ENCODE measurements at places on chromosomes 3 and 15. TPM values are rescaled to one million over a fixed set of nuclear protein-coding genes. Genes with fewer than 3 reads are reported as not detected.

FEZF2 gene
- total RNA-seq, result not detected

DNA sequence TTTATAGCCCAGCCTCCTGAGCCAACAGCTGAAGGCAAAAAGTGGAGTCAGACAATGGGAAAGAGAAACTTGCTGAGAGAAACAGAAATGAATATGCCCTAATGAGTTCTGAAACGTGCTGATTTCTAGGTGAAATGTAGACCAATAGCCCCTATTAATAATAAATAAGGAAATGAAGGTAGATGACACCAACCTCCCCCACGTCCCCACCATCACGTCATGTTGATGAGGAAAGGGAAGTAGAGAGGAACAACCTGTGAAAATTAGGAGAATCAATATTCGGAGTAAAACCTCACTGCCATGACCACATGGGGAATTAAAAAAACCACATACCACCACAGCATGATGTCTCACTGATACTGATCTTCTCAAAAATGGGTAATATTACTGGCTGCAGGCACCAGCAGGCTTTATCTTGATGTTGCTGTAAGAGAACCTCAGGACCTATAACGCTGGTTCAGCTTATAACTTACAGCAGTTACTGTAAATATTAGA lies 64.0 kb downstream of the KAT2B start:
- H3K27me3 ChIP-seq, result no peaks in the 10 kb centered on the region
- H3K4me1 ChIP-seq, result no peaks in the 10 kb centered on the region
- no peak for DNase-seq
- no peak overlapping the region for H3K27ac ChIP-seq
- no peak overlapping the region for H3K4me3 ChIP-seq
- H3K36me3 ChIP-seq, result no peaks in the 10 kb centered on the region

GRCh38 chr3:161101609-161102008 lies 3.5 kb downstream of the B3GALNT1 start:
- no peak overlapping the region for H3K4me3 ChIP-seq
- DNase-seq, result no peak
- no peaks in the 10 kb centered on the region for H3K27me3 ChIP-seq
- H3K27ac ChIP-seq, result no peak overlapping the region

GRCh38 chr3:29267226-29267625 lies 13.6 kb upstream of the RBMS3 start:
- no peaks in the 10 kb centered on the region for H3K4me1 ChIP-seq
- no peak overlapping the region for H3K27ac ChIP-seq
- DNase-seq, result no peak
- H3K36me3 ChIP-seq, result no peaks in the 10 kb centered on the region
- no peaks in the 10 kb centered on the region for H3K27me3 ChIP-seq
- no peak overlapping the region for H3K4me3 ChIP-seq

SIDT1 gene
- total RNA-seq, result not detected

GRCh38 chr15:27456807-27457206 lies 485.8 kb downstream of the GABRG3 start:
- no peaks in the 10 kb centered on the region for H3K27me3 ChIP-seq
- H3K27ac ChIP-seq, result no peak overlapping the region
- no peaks in the 10 kb centered on the region for H3K4me1 ChIP-seq
- no peaks in the 10 kb centered on the region for H3K36me3 ChIP-seq

DNA sequence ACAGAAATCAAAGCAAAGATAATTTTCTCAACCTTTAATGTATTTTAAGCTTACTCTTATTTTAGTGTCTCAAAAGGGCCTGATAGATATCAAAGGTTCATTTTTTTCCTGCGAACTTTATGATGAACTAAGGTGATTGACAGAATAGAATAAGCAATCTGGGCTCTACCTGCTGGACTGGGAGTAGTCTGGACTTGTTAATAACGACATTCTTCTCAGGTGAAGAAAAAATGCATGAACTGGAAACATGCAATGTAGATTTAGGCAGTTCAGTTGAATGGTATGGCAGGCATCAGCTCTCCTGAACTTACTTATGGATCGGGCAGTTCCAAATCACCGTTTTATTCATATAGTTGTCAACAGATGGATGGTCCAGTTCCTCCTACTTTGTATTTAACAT lies 189.7 kb upstream of the ZBTB20 start:
- no peak overlapping the region for H3K4me3 ChIP-seq
- H3K27me3 ChIP-seq, result no peaks in the 10 kb centered on the region
- H3K4me1 ChIP-seq, result peaks cover 8% of the 10 kb centered on the region

TRAK1 gene
- total RNA-seq, result 66.6 TPM

IQCH gene
- total RNA-seq, result 2.6 TPM

DNA sequence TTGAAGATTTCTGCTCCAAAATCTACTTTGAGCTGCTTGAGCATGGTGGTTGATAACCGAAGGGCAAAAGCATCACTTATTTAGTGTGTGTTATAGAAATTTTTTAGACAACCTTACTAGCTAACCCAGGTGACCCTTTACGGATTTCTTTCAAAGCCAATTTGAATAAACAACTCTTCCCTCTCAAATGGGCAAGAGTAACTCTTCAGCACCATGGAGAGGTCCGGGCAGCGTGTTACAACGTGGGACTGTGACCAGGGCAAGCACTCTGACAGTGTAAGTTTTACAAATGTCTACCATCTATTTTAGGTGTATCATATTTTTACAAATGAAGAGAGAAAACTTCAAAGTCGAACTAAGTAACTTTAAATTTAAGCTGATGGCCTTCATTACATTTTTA lies 471.8 kb downstream of the MFSD1 start:
- peak; percentile 57 for DNase-seq
- no peaks in the 10 kb centered on the region for H3K36me3 ChIP-seq
- H3K27me3 ChIP-seq, result peaks cover 4% of the 10 kb centered on the region

GRCh38 chr3:172177046-172177445 lies 137.7 kb downstream of the FNDC3B start:
- no peaks in the 10 kb centered on the region for H3K27me3 ChIP-seq
- H3K4me1 ChIP-seq, result peaks cover 58% of the 10 kb centered on the region
- peaks cover 5% of the 10 kb centered on the region for H3K36me3 ChIP-seq
- no peak overlapping the region for H3K4me3 ChIP-seq
- DNase-seq, result no peak

DNA sequence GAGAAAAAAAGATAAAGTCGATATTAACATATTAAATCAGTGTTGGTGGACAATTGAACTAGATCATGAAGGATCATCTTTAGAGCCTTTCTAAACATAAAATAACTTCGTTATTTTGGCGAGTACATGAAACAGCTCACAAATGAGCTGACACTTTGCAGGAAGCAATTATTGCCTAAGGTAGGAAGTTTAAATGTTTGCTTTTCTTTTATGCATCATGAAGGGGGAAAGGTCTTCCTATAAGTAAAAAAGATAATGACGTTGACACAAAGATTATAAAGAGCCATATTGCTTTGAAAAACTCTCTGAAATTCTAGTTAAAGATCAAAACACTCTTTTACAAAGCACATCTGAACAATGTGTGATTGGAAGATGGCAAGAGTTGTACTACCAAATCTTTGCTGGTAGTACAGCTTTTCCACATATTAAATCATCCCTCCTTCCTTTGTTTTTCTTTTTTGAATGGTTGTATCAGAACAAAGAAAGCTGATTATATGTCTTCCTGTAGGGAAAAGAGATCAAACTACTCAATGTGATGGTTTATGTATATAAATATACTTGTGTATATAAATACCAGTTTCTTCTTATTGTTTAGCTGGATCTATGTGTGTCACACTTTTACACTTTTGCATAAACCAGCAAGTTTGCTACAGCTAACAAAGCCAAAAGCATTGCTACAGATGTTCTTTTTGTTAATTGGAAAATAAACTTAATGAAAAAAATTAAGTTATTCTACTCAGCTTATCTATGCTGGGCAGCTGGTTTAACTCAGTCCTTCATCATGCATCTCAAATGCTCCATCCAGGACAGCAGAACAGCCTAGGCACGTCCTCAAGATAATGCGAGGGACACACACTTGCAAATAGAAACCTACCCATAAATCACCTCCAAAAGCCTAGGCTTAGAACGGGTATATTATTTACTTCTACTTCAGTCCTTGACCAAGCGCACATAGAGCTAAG lies 850.8 kb upstream of the ROBO1 start:
- H3K4me3 ChIP-seq, result no peak overlapping the region
- peak; percentile 21 for DNase-seq
- H3K27ac ChIP-seq, result no peak overlapping the region

- no peak for DNase-seq
- H3K27ac ChIP-seq, result no peak overlapping the region
- H3K4me3 ChIP-seq, result no peak overlapping the region
- H3K36me3 ChIP-seq, result no peaks in the 10 kb centered on the region
Observed at GRCh38 chr15:28993720-28994053, 107.9 kb downstream of the APBA2 start.

SERPINI1 gene
- total RNA-seq, result 0.28 TPM

CSPG4 gene
- total RNA-seq, result not detected

CYP11A1 gene
- total RNA-seq, result not detected

ZNF502 gene
- 4.1 TPM for total RNA-seq

C3orf20 gene
- total RNA-seq, result not detected

SLC12A1 gene
- total RNA-seq, result not detected

ADCY5 gene
- not detected for total RNA-seq

DNA sequence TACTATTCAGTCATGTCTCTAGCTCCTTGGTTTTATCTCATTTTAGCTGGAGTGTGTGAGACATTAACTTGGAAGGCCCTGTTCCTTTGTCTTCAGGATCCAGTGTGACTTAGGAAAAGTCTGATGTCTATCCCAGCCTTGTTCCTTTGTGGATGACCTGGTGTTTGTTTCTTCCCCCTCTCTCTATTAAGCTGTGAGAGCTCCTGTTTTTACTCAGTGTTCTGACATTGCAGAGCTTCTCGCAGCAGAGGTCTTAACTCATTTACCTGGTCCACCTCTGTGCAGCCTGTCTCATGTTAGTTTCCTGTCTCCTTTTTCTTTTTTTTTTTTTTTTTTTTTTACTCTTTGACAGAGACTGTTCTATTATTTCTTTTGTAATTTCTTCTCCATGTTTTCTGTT lies 43.1 kb downstream of the KLF13 start:
- H3K27ac ChIP-seq, result no peak overlapping the region

DNA sequence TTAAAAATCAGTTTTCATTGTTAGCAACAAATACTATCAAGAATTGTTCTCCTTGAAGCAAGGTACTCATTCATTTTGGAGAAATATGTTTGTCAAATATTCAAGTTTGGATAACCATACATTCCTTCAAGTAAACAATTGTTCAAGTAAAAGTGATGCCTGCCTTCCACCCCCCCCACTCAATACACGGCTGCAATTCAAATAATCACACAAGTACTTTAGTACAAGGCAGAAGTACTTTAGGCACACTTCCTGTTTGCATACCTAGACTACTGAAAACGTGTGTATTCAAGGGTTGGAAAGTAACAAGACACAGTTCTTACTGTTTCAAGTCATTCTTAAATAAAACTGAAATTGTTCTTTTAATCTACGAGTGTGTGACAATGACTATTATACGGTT lies 45.4 kb downstream of the TJP1 start:
- H3K27me3 ChIP-seq, result no peaks in the 10 kb centered on the region
- H3K27ac ChIP-seq, result no peak overlapping the region
- no peaks in the 10 kb centered on the region for H3K4me1 ChIP-seq
- no peak for DNase-seq
- no peaks in the 10 kb centered on the region for H3K36me3 ChIP-seq

SHC4 gene
- total RNA-seq, result not detected

ATP13A5 gene
- not detected for total RNA-seq

DNA sequence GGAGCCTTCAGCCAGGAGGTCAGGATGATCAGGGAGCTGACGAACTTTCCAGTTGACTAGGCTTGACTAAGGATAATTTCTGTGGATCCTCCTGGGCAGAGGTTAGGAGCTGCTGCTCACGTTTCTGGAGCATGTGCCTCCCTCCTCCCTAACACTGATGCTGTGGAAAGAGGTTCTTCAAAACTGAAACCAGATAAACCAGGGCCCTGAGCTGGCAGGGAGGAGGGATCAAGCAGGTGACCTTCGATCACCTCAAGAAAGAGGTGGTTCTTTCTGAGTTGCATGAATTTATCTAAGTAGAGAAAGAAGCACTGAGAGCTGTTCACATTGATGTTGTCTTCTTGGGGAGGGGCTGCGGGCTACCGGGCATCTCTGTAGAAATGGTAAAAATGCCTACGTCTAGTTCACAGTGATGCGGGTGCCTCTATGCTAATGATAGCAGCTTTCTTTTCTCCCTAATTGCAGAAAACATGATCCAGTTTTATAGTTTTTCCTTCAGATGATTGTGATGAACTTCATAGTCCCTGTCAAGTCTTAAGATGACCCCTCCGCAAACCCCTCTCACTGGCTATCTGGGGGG lies 332.7 kb upstream of the LRRFIP2 start:
- no peak overlapping the region for H3K27ac ChIP-seq
- no peak overlapping the region for H3K4me3 ChIP-seq
- no peaks in the 10 kb centered on the region for H3K4me1 ChIP-seq
- H3K36me3 ChIP-seq, result no peaks in the 10 kb centered on the region
- DNase-seq, result no peak

GRCh38 chr15:57969355-57969754 lies 96.2 kb downstream of the ALDH1A2 start:
- no peaks in the 10 kb centered on the region for H3K36me3 ChIP-seq
- H3K27me3 ChIP-seq, result no peaks in the 10 kb centered on the region
- H3K4me3 ChIP-seq, result no peak overlapping the region
- no peaks in the 10 kb centered on the region for H3K4me1 ChIP-seq
- DNase-seq, result peak; percentile 46

OR5AC2 gene
- total RNA-seq, result not detected

DNA sequence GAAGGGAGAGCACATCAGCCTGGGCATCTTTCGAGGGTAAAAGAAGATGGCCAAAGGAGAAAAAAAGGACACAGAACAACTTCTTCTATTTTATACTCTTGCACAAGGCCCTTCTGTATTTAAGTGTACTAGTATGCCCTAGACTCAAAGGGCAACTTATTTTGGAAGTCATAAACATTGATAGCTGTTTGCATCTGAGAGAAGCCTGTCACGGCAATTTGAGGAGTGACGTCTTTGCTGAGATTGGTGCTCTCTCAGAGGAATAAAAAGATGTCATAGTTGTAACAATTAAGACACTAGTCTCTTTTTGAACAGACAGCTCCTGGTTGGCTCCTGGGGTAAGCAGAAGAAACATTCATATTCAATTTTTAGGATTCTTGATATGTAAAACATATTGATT lies 260.4 kb upstream of the TTC14 start:
- no peak for DNase-seq
- no peaks in the 10 kb centered on the region for H3K27me3 ChIP-seq
- no peaks in the 10 kb centered on the region for H3K4me1 ChIP-seq
- H3K4me3 ChIP-seq, result no peak overlapping the region
- no peak overlapping the region for H3K27ac ChIP-seq

DNA sequence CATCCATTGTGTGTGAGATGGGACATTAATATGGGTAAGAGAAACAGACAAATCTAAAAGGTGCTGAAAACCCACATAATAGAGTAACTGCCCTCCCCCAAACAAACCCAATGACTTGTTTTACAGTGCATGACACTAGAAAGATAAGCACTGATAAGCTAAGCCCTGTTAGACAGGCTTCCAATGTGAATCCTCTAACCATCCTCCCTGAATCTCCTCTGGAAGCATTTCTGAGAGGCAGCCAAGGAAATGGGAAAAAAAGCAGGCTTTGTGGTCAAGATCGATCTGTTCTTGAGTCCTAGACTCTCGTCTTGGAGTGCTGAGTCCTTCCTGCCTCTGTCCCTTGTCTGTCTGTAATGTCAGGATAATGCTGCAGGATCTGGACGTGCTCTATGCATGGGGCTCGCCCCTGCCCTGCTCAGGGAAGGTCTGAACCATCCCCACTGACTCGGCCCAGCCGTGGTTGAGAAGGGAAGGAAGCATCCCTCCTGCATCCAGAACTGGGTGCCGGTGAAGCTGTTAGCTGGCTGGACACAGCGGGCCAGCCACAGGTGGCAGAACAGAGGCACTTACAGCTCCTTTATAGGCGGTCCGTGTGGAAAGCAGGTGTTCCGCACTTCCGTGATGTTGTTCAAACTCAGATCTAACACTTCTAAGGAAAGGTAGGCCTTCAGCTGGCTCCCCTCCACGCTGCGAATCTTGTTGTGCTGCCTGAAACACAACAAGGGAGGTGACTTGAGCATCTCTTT lies 84.1 kb downstream of the LRIG1 start:
- no peak overlapping the region for H3K27ac ChIP-seq
- no peak overlapping the region for H3K4me3 ChIP-seq
- H3K4me1 ChIP-seq, result no peaks in the 10 kb centered on the region
- no peak for DNase-seq
